ENCODE measurements at places on chromosomes 7 and 10.
A peak's percentile ranks its signal among the peaks of the same experiment; 100 is the strongest.

DNA sequence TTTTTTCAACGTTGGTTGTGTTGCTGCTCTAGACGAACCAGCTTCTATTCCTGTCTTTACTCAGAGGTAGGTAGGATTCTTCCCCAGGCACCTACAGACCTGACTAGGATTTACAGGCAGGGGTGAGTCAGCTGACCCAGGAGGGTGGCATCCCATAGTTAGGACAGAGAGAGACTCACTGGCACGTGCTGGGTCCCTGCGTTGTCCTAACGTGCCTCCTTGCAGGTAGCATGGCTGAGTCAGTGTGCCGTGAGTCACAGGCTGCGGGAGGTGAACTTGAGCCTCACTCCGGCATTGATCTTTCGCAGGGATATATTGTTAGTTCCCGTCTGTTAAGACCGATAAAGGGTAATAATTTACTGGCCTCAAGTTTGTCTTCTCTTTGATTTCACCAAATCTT is 96.5 kb downstream of the PFKFB3 start:
- no peak for DNase-seq

DNA sequence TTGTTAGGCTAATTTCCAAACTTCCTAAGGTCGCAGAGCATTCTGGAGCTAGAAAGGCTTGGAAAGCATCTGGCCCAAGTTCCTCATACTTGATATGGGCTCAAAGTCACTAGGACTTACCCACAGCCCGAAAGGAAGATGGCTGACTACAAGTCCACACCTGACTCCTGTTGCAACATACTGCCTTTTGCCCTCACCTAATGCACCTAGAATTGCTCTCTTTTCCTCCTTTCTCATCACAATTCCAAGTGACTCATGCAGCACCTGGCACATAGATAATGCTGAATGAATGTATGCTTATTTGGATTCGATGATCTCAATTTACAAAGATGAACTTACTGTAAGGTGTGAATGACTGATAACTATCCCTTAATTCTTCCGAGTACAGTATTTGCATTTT is 131.5 kb downstream of the SORBS1 start:
- DNase-seq = no peak

DNA sequence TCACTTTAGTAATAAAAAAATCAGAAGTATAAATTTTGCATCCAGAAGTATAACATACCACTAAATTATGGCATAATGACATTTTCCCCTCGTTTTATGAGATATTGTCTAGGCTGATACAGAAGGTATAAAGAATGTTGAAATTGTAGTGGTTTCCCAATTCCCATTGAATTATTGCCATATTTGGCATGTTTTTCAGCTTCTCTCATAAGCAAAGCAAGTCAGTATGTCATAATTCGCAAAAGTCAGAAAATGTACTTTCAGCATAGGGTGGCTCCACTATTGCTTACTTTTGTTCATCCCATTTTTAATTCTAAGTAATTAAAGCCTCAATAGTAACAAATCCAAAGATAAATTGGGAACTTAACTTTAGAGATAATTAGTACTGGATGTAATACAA is 19.7 kb upstream of the PTPRZ1 start:
- no peak for DNase-seq

GRCh38 chr7:31642681-31643115 is 44.3 kb upstream of the PPP1R17 start:
- DNase-seq = no peak

GRCh38 chr10:60114765-60115586 is 208.6 kb upstream of the CCDC6 start:
- DNase-seq = no peak

GRCh38 chr10:70405037-70405824 is 1.3 kb downstream of the EIF4EBP2 start:
- DNase-seq = peak; percentile 11

- DNase-seq = no peak
Measured at GRCh38 chr7:135109976-135110375, 37.9 kb upstream of the TMEM140 start.

DNA sequence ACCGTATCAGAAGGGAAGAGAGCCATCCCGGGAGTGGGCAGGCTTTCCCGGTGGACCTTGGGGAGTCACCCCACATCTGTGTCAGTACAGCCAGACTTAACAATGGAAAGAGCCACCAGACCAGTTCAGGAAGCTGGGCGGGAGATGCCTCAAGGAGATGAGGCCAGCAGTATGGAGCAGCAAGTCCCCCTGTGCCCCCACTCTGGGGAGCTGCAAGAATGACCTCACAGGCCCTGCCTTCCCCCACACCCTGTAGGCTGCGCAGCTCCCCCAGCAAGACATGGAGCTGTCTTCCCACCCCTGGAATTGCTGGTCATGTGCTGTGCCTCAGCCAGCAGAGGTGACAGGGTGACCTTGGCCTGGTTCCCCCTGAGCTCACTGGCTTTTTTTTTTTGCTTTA is 76.8 kb upstream of the INSIG1 start:
- DNase-seq = no peak

Data from stimulated activated naive CD4-positive, alpha-beta T cell treated with Interleukin-2 at 50 U/mL for 16 hours (primary cell).